RPMI7951 (cell line): ENCODE measurements at places on chromosomes 2 and 18. TPM values are rescaled to one million over a fixed set of nuclear protein-coding genes. Genes with fewer than 3 reads are reported as not detected.

DNA sequence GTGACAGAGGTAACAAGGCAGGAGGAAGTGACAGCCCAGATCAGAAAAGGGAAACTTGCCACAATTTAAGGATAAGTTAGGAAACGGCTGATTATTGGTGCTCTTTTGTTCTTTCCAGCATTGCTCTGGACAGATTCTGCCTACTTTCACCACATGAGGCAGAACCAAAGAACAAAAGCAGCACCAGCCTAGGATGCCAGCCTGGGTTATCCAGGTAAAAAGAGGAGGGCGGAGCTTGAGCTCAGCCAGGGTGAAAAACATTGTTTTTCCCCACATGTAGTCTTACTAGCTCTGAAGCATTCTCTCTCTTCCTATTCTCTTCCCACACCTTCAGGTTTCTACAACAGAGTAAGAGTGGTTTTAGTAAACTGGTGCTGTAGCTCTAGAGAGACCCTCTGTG lies 300.5 kb downstream of the TMX3 start:
- no peak for DNase-seq

- DNase-seq = no peak
Observed at GRCh38 chr2:48914477-48915089, 159.1 kb upstream of the LHCGR start.

DNA sequence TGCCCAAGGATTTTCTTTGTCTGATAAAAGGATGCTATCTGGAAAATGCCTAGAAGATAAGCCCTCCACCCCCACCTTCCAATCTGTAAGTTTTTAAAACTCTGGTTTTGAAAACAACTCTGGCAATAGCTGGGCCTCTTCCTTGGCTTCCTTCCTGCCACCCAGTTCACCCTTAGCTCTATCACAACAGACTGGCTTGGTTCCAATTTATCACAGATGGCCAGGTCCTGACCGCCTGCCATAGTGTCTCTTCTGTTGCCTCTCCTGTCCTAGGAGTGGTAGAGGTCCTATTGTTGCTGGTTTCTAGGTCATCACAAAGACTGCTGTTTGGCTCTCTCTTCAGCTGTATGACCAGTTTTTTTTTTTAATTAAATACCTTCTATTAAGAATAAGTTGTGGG lies 1727.9 kb upstream of the SLC39A10 start:
- no peak for DNase-seq

DNA sequence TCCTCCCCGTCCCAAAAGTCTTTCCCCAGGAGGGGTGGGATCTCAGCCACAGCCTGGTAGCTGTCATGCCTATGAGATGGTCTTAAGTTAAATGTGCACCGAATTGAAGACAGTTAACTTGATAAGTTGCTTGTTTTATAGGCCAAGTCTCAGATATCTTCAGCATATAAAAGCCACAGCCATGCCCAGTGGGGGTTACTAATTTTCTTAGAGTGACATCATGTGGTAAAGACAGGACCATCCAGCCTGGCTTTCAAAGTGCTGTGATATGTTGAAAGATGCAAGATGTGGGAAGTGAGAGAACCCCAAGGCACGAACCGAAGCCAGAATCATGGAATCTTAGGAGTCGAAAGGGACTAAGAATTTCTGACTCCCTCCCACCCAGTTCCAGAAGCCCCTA lies 42.1 kb upstream of the FAM124B start:
- DNase-seq = no peak

DNA sequence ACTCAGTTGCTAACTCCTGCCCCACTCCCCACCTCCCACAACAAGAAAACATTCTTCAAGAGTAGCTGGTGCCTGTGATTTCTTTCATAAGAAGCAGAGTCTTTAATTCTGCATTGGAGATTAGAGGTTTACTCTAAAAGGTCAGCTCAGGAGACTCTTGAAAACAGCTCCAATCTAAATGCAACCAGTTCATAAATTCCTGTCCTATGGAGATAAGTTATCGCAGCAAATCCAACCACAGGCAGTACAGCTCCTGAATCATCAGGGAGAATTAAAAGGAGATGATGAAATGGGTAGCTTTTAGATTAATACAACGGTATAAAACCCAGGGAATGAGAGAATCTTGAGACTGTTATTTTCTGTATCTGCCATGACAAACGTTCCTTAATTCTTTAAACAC lies 130.7 kb downstream of the SOCS6 start:
- DNase-seq = peak; percentile 42

- DNase-seq = no peak
Observed at GRCh38 chr2:160555420-160556071, 61.9 kb upstream of the RBMS1 start.

Gene SCG2
- total RNA-seq = 57.7 and 79.7 TPM in 2 replicates

Gene KANSL1L
- 19.2 and 25.3 TPM in 2 replicates for total RNA-seq

- DNase-seq = no peak
Observed at GRCh38 chr2:32783933-32784332, 156.1 kb downstream of the TTC27 start.
